NCI-H1417 (cell line): ENCODE measurements at places on chromosomes 3 and 15.
A peak's percentile ranks its signal among the peaks of the same experiment; 100 is the strongest.

DNA sequence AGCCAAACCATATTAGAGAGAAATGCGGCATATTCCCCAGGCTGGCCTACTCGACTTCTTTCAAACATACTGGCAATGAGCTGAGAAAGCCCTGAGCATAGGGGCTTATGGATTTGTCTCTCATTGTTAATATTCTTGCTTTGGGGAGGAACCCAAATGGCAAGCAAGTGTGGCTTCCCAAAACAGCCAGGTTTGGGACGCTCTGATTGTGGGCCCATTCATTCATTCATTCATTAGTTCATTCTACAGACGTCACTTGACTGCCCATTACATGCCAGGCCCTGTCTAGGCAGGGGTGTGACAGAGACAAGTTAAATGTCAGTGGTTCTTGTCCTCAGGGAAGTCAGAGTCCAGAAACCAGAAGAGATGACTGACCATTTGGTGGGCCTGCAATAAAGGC, 77.4 kb upstream of the THBS1 start:
- DNase-seq: no peak

GRCh38 chr3:29552051-29552450, 271.2 kb downstream of the RBMS3 start:
- DNase-seq: no peak

DNA sequence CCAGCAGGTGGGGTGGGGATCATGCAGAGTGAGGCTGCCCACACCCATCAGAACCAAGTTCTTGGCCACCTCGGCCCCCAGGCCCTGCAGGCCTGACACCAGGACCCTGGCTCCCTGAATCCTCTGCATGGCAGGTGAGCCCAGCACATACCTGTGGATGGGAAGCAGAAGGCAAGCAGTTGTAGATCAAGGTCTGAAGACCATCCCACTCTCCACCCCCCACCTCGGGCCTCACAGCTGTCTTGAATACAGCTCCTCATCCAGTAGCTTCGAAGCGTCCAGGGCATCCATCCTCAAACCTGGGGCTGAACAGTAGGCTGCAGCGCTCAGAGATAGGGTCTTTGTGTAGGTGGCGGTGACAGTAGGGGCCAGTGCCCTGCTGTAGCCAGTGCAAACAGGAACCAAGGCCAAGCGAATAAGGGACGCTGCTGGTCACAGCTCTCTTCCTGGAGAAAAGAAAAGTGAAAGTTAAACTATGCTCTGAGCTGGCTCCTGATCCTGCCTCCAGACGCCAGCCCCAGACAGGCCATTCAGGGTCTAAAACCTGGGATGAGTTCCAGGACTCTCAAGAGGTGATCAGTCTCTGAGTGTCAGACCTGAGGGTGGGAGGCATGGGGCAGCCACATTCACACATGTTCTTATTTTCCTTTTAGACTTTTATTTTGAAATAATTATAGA, at the start of gene UBA7:
UBA7 (minus strand) TSS at position 457 of the 678 bp plus-strand sequence; CDS start at position 291, 166 bp downstream.
- no peak for DNase-seq

DNA sequence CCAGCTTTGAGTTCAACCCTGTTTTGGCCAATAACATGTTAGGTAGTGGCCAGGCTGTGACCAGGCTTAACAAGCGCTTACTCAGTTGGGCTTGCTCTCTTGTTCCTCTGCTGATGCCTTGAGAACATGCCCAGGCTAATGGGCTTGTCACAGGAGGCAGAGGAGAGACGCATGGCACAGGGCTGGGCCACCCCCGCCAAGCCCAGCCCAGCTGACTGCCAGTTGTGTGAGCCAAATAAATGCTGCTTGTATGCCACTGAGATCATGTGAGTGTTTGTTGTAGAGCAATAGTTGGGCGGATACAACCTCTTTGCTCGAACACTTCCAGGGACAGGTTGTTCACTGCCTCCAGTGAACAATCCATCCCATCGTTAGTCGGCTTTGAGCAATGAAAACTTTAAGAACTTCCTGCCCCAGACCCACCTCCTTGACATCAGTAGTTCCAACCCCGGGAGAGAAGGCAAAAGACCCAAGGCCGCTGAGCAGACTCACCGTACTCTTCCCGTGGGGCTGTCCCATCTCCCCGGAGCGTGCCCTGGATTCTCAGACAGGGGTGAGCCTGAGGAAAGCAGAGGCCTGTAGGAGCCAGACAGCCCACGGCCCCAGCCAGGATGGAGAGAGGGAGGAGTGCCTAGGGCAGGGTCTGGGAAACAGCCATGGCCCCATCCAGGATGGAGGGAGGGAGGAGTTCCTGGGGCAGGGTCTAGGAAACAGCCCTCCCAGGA, 4.1 kb downstream of the PLA2G4F start:
- no peak for DNase-seq

DNA sequence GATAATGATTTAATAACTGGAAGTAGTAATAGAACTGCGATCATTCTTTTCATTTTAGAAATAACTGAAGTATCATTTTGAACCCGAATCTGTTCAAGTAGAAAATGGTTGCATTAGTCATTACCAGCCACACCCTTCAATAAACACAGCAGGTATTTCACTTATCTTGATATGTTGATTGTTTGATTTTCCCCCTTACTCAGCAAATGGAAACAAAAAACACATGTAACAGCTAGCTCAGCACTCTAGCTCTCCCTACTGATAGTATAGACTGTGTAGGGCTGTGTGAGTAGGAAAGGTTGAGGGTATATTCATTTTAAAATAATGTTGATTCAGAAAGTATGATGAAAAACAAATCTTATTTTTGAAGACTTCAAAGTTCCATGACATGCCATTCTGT, 1.1 kb upstream of the GPR149 start:
- peak; percentile 68 for DNase-seq

- no peak for DNase-seq
These were observed 116.2 kb upstream of the LSAMP start for GRCh38 chr3:116561529-116561928.

DNA sequence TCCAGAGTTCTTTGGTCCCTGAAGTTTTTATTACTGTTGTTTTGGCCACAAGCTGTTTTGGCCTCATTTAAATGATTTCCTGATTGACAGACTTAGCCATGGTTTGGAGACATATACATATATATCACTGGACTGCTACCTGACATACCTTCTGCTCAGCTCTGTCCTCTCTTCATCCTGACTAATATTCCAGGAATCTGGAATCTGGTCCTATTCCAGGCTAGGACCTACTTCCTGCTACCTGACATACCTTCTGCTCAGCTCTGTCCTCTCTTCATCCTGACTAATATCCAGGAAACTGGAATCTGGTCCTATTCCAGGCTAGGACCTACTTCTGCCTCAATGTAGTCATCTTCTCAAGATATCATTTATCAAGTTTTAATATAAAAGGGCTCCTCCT, 724.4 kb upstream of the ROBO1 start:
- DNase-seq: no peak

- DNase-seq: peak; percentile 60
These were observed 78.8 kb downstream of the MCF2L2 start for GRCh38 chr3:183349421-183350157.

- DNase-seq: no peak
These were observed 567.8 kb downstream of the ZIC1 start for GRCh38 chr3:147977001-147977400.
